ENCODE measurements at places on chromosomes 5 and 9. TPM values are rescaled to one million over a fixed set of nuclear protein-coding genes. Genes with fewer than 3 reads are reported as not detected.

The SARDH gene
- total RNA-seq, result under 0.01 TPM

The SHOC1 gene
- not detected for total RNA-seq

The ADCY2 gene
- not detected for total RNA-seq

The NREP gene
- 27.1 TPM for total RNA-seq

The LHX3 gene
- not detected for total RNA-seq

The LCN9 gene
- not detected for total RNA-seq
